NCI-H1092 (cell line): ENCODE measurements at places on chromosomes 4 and X.

DNA sequence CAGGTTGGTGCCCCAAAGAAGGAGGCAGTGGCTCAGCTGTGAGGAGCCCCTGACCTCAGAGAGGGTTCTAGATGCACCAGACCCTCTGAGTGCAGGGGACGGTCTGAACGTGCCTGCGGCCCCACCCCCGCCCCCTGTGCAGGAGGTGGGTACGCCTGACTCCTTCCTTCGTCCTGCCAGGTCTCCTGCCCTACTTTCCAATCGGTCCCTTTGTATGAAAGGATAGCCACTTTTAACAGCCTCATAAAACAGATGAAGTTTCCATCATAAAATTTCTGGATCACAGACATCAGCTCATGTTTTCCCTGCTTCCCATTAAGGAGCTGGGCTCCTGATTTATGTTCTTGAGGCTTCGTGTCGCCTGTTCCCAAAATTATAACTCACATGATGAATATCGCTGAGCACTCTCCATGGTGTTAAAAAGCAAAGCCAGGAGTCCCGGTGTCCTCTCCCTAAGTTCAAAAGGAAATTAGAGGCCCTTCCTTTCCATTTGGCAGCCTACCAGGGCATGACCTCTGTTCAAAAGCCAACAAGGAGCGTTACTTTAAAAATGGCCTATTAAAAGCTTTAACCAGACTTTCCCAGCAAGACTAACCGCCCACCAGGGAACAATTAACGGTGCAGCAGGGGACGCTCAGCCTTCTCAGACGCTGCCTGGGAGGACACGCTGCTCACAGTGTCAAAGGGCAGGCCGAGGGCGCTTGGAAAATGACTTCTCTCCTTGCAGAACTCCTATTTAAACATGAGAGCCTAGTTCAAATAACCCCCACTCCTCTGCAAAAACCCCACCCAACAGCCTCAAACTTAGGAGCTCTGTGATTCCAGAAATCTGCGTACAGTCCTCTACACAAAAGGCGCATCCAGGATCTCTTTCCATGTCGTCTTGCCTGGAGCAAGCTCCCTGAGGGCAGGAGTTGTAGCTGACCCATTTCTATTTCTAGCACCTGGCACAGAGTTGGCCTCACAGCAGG, 181.9 kb downstream of the AFAP1 start:
- DNase-seq, result no peak

- DNase-seq, result no peak
Observed at GRCh38 chrX:8820910-8821527, 19.8 kb upstream of the FAM9A start.

- DNase-seq, result no peak
Observed at GRCh38 chrX:2176733-2177132, 324.0 kb downstream of the DHRSX start.

DNA sequence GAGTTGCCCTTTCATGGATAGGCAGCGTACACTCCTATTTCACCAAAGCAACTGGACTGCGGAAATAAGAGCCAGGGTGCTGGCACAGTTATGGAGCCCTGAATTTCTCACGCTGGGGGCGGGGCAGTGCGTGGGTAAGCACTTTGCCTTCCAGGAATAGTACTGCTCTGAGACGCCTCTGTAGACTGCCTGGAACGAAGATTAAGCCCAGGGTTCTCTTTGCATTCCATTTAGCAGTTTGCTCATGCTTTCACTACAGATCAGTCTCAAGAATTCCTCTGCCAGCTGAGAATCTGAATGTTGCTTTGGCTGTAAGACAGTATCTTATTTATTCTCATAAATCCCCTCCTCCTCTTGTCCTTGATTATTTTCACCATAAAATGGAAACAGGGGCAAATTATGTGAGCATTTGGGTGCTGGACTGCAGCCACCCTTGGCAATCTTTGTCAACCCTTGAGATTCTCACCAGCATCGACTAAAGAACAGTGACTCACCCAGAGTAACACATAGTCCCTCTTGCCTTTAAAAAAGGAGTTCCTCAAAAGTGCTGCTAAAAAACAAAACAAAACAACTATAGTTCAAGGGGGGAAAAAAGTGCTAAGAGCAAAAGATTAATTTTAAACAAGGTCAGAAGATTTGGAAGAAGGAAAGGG, 88.9 kb upstream of the CITED1 start:
- no peak for DNase-seq

GRCh38 chr4:80195441-80196140, 1.7 kb upstream of the PRDM8 start:
- no peak for DNase-seq

- DNase-seq, result no peak
Observed at GRCh38 chrX:118631586-118631985, 95.8 kb upstream of the IL13RA1 start.

DNA sequence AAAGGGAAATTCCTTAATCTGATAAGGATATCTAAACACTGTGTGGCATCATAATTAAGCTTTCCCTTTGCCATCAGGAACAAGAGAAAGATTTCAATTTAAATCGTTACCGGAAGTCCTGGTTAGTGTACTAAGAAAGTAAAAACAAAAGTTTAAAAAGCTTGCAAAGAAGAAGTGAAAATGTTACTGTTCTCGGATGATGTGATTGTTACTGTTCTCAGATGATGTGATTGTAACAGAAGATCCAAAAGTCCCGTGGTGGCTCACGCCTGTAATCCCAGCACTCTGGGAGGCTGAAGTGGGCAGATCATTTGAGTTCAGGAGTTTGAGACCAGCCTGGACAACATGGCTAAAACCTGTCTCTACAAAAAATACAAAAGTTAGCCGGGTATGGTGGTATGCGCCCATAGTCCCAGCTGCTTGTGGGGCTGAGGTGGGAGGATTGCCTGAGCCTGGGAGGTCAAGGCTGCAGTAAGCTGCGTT, 62.5 kb downstream of the RGS12 start:
- DNase-seq, result no peak

DNA sequence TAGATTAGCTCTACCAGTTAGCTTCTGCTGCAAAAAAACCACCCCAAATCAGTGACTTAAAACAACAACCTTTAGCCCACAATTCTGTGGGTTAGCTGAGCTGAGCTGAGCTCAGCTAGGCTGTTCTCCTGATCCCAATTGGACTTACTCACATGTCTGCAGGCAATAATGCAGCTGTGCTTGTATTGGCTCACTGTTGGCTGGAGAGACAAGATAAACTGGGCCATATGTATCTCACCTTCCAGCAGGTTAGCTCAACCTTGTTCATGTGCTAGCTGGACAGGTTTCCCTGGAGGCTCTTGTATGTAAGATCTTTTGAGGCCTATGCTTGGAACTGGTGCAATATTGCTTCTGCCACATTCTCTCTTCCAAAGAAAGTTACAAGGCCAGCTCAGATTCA, 261.5 kb upstream of the ADGRL3 start:
- DNase-seq, result no peak
